ENCODE measurements at places on chromosomes 13 and 19.
A peak's percentile ranks its signal among the peaks of the same experiment; 100 is the strongest.

GRCh38 chr19:31568724-31569123 is 219.5 kb upstream of the TSHZ3 start:
- DNase-seq, result no peak

- no peak for DNase-seq
Measured at GRCh38 chr13:39787086-39787487, 131.6 kb downstream of the COG6 start.

DNA sequence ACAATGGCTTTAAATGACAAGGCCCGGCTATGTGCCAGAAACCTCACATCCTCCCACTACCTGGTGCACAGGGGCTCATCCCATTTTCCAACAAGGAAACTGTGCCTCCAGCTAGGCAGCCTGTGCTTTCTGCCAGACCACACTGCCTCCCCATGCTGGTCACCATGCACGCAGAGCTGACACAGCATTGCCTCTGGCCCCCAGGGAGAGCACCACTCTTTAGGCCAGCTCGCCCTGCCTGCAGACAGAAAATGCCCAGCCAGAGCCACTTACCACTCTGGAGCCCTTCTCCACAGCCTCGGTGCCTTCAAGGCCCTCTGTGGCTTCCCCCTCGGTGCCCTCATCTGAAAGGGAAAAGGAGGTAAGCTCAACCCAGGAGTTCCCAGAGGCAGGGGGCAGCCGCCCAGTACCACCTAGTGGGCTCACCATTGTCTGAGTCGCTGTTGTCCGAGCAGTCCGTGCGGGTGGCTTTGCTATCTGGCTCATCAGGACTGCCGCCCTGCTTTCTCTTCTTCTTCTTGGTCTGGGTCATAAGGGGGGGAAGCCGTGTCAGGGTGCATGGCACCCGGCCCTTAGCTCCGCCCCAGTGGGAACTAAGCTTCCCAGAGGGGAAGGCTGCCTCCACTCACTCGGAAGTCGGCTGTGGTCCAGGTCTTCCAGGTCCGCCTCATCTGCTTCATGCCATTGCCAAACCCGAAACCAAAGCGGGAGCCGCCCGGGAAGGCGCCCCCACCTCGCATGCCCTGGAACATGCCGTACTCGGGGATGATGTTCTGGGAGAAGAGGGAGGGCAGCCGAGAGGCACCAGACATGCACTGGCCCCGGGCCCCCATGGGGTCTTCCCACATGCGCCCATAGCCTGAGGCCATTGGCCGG is 18.0 kb downstream of the AKAP8L start:
- no peak for DNase-seq

DNA sequence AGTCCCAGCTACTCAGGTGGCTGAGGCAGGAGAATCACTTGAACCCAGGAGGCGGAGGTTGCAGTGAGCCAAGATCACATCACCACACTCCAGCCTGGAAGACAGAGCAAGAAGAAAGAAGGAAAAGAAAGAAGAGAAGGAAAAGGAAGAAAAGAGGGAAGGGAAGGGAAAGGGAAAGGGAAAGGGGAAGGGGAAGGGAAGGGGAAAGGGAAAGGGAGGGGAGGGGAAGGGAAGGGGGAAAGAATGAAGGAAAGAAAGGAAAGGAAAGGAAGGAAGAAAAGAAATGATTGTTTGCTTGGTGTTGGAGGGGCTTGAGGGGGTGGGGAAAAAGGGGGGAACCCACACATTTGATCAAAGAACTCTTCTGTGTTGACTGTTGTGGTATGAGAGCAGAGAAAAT is 10.0 kb downstream of the PMIS2 start:
- DNase-seq, result no peak

DNA sequence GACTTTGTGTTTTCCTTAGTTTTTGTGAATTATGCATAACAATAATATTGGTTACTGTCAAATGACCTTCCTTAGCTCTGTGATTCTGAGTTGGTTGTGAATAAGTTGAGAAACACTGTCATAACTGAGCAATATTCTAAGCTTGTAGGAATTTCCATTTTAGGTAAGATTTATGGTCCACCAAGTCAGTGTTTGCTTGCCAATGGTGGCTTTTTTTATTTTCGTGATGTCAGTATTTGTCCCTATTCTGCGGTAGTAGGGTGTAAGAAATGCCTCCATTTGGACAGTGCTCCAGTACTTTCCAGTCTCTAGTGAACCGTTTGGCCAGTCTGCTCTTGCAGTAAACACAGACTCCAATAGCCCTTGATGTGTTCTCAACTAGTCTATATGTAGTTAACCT is 94.7 kb downstream of the FRY start:
- DNase-seq, result no peak

- peak; percentile 99 for DNase-seq
Measured at GRCh38 chr19:7522072-7522922, at the start of gene MCOLN1. Gene MCOLN1 (plus strand): TSS chr19:7522624. CDS start chr19:7522751, 127 bp downstream.

- DNase-seq, result peak; percentile 67
Measured at GRCh38 chr13:114132419-114133121, at the start of gene RASA3. Gene RASA3 (minus strand): TSS chr13:114132623. CDS start chr13:114132489, 134 bp downstream.

DNA sequence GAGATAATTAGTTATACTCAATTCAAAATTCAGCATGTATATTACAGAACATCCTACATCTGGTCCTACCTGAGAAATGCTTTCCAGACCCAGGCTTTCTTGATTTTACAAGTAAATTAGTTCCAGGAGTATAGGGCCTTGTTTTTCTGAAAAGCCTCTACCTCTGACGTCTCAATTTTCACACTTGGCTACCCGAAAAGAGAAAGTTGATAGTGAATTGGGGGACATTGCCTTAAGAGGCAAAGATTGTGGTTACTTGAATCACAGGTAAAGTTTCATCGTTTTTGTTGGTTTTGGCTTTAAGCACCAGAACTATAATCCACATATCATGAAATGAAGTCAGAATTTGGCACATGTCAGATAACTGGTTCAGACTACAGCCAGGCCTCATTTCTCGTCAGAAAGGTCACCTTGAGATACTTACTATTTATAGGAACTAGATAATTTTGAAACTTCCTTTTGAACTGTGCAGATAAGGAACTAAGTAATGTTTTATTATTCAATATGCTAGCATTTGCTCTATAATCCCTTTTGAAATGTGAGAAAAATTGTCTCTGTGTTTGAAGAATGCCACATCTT is 30.8 kb downstream of the FAM124A start:
- DNase-seq, result no peak

- DNase-seq, result no peak
Measured at GRCh38 chr19:1811472-1811894, 593 bp downstream of the ATP8B3 start.

DNA sequence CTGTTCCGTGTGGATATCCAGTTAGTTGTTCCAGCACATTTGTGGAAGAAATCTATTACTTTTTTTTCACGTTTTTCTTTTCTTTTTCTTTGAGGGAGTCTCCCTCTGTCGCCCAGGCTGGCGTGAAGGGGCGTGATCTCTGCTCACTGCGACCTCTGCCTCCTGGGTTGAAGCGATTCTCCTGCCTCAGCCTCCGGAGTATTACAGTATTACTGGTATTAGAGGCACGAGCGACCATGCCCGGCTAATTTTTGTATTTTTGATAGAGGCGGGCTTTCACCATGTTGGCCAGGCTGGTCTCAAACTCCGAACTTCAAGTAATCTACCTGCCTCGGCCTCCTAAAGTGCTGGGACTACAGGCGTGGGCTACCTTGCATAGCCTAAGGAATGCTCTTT is 43.6 kb downstream of the ZNF611 start:
- DNase-seq, result no peak

DNA sequence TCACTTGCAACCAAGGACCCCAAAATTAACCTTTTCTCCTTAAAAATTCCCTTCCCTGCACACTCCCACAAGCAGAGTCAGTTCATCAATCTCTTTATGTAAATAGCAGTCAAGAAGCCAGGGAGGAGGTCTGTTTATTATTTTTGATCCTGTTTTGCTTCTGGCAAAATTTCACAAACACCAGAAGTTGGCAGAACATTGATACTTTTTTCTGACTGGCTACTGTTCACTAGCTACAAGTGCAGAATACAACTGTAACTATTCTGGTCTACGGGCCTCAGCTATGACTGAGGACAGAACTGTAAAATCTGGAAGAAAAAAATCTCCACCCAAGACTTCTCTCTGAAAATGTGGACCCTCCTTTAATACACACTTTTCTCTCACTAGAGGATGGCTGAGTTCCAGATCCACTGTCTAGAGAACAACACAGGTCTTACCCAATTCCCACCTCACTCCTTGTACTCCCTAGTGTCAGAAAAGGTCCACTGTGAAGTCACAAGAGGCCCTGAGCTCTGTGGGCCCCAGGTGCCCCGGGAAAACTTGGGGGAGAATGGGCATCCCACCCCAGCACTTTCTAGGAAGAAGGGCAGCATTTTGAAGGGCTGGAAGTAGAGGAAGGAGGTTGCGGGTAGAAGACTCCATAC is 14.5 kb downstream of the STARD13 start:
- no peak for DNase-seq
